Activated T-cell treated with anti-CD3 and anti-CD28 coated beads, Interleukin-2, amount 50 U/mL, for 24 hours (primary cell): ENCODE measurements at places on chromosomes 11 and 22.

- DNase-seq: no peak
These were observed 36.0 kb upstream of the EED start for GRCh38 chr11:86208572-86208971.

DNA sequence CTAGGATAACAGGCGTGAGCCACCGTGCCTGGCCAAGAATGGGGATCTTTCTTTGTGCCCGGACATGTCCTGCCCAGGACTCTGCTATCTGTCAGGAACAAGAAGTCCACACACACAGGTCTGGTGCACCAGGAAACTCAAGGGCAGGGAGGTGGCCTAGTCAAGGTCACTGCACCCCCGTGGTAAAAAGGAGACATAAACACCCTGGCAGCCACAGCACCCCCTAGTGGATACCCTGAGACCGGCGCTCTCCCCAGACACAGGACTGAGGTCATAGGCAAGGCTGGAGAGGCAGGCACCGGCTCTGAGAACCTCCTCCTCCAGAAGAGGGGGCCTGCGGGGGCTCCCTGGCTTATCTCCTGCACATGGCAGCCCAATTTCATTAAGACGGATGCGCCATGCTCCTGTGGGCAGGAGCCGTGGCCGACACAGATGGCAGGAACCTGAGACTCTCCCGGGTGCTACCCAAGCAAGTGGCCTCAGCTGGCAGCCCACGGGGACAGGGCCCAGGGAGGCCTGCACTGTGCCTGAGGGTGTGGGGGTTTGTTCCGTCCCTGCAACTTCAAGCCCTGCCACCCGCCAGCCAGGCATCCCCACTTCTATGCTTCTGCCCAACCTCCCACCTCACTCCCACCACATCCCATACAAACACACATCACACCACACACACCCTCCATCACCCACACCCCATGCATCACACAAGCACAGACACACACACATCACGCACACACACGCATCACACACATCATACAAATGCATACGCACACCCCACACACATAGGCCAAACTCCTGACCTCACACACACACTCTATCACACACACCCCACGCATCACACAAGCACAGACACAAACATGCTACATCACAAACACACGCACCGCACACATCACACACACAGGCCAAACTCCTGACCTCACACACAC is 19.6 kb downstream of the MACROD1 start:
- DNase-seq: peak; percentile 72

GRCh38 chr22:20864186-20864908 is 5.5 kb downstream of the SNAP29 start:
- DNase-seq: no peak

GRCh38 chr22:26447584-26448329 is 18.7 kb downstream of the ASPHD2 start:
- DNase-seq: no peak

DNA sequence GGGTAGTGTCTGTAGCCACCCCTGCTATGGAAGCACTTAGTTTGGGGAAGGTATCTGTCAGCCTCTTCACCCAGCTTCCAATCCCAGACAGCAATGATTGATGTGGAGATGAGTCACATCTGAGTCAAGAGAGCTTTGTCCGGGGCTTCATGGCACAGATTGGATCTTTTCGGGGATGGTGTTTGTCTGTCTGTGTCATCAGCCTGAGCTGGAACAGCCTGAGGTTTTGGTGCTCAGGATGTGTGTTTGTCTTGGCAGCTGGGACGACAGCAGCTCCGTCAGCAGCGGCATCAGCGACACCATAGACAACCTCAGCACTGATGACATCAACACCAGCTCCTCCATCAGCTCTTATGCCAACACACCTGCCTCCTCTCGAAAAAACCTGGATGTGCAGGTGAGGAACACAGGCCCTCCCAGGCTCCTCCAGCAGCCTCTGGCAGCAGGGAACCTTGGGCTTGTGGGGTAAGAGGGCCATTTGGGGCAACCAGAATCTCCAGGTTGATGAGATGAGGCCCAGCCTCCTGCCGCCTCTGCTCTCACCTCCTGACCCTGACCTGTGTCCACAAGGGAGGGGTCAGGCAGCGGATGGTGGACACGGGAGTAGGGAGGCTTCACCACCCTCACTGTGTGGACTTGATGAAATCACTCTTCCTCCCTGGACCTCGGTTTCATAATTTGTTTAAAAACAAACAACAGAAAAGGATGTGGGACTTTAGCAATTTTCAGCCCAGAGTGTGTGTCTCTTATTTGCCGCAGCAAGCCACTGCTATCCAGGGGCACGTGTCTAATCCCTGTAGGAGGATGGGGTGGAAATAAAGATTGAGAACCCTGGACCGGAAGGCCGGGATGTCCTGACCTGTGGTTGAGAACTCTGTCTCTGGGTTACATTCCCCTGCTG is 124.3 kb downstream of the DBX1 start:
- DNase-seq: no peak

GRCh38 chr11:10096987-10097386 is 197.0 kb downstream of the SBF2 start:
- DNase-seq: no peak

- DNase-seq: no peak
These were observed 50.5 kb downstream of the SMCO4 start for GRCh38 chr11:93492464-93493251.
